ENCODE measurements at places on chromosomes 16 and 17.

GRCh38 chr17:81903415-81903831 is 1.4 kb downstream of the NPB start:
- DNase-seq: no peak

DNA sequence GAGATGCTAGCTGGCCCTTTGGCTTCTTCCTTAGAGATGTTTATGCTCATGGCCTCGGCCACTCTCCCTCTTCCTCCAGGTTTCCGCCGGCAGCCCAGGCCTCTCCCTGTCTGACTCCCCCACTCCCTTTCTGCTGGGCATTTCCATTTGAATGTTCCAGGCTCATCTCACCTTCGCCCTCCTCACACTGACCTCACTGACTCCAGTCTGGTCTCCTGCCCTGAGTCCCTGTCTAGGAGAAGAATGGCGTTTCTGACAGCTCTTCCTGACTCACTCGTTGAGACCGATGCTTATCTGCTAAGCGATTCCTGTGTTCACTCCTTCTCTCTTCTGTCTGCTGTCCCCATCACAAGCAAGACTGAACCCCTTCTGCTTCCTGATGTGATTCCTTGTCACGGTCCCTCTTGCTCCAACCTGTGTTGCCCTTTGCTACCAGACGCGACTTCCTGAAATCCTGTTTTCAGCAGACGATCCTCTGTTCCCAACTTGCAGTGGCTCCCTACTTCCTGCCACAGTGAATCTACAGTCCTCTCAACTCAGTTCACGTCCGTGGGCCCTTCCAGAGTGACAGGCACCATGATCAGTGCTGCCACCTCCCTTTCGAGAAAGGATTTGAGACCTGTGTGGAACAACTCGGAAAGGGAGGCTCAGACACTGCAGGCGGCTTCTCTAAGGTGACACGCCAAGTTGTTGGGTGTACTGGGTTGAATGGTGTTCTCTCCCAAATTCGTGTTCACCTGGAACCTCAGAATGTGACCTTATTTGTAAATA is 176.4 kb downstream of the MSI2 start:
- no peak for DNase-seq

GRCh38 chr17:17523001-17523730 is 27.0 kb upstream of the RASD1 start:
- no peak for DNase-seq

DNA sequence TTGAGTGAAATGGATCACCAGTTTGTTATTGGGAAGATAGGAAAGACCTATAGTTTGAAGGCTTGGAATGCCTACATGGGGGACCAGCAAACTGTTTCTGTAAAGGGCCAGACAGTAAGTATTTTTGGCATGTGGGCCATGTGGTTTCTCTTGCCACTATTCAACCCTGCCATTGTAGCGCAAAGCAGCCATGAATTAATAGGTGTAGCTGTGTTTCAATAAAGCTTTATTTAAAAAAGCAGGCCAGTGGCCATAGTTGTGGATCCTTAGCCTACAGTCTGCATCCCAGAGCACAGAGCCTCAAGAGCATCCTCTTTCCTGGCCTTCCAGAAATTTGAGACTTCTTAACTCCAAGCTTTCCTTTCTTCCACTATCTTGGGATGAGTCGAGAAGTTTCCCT is 29.3 kb downstream of the ABAT start:
- DNase-seq: no peak

DNA sequence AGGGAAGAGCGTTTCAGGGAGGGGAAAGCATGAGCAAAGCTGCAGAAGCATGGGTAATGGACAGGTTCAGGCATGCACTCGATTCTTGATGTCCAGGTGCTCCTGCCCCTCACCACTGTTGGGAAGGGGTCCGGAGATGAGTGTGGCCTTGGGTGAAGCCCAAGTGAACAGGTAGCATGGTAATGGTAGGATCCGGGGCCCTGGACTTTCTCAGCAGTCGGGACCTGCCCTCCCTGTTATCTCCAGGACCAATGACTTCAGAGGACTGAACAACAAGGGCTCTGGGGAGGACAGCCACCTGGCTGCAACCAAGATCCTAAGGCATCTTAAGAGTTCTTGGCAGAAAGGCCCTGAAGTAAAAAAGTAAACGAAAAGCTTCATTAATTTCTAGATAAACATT is 306.8 kb downstream of the CPPED1 start:
- DNase-seq: no peak
